Spleen (tissue), 13 donors: ENCODE measurements at places on chromosomes 1 and 21.

GRCh38 chr1:185293967-185294542 lies 23.0 kb downstream of the IVNS1ABP start:
- no peak for DNase-seq

GRCh38 chr1:147673406-147673805 lies 3.1 kb upstream of the ACP6 start:
- DNase-seq = no peak

DNA sequence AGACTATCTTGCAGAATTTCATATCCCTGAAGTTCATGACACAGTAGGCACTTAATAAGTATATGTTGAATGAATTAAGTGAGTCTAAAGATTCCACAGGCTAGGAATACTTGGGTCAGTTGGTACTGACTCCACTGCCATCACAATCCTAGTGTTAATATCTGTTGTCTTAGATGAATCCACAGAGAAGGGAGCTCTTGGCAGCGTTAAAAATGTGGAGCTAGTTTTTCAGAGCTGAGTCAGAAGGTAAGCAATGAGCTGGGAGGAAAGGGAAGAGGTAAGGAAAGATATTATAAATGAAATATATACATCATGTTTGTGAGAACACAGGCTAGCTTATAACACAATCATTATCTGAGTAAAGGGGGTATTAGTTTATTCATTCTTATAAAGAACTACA lies 21.8 kb upstream of the GORAB start:
- no peak for DNase-seq

DNA sequence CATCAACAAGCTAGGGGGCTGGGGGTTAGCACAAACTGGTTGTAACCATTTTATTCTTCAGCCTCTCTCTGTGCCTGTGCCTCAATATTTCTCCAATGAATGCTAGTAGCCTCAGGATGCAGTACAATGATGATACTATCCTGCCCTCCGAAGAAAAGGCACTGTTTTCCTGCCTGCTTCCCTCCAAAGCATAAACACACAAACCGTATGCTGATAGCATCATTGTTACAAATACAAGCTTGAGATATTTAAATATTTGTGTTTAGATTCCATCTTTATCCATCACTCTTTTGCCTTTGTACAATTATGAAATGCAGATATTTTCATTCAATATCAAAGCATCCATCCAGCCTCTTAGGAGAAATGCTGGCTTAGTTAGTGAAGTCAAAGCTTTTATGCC lies 404.8 kb downstream of the DUSP10 start:
- DNase-seq = no peak

GRCh38 chr1:7587108-7587772 lies 183.9 kb upstream of the VAMP3 start:
- peak; percentile 33 for DNase-seq

DNA sequence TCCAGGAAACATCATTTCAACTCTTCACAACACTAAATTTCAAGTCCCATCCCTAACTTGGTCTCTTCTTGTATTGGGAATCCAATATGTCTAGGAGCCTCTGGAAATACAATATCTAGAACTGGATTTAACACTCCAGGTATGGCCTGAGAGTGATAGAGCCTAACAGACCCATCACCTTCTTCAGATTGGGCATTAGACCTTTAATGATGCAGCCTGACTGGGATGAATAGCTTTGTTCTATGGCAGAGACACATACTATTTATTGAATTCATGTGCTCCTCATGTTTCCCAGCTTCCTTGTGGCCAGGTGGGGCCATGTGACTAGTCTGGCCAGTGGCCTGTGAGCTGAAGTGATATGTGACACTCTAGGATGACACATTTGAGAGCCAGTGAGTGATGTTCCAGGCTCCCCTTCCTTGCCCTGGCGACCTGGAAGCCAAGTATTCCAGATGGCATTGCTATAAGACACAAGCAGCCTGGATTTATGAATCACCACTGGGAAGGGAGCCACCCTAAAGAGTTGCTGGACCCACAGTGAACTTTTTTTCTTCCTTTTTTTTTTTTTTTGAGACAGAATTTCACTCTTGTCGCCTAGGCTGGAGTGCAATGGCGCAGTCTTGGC lies 31.0 kb upstream of the POU3F1 start:
- DNase-seq = no peak

GRCh38 chr1:32925403-32926162 lies 24.4 kb upstream of the TMEM54 start:
- DNase-seq = no peak
